COR-L47 (cell line): ENCODE measurements at places on chromosomes 6 and 20.

DNA sequence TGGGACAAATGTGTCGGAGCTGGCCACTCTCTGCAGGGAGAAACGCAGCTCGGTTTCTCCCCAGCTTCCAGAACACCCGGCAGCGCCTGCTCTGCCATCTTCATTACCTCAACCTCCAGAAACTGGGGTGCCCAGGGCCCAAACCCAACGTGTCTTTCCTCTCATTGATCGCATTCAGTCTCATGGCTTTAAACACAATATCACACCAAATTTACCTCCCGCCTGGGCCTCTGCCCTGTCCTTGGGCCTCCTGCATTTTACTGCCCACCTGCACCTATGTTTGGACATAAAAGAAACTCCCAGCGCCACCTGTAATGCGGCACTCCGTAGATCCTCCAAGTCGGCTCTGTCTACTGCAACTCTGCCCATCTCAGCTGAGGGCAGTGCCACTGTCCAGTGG, 22.2 kb downstream of the SERPINB6 start:
- DNase-seq, result no peak

- no peak for DNase-seq
These were observed 505.2 kb downstream of the CBLN4 start for GRCh38 chr20:55500130-55500529.

- DNase-seq, result peak; percentile 47
These were observed 534 bp downstream of the NANP start for GRCh38 chr20:25623225-25623735.

DNA sequence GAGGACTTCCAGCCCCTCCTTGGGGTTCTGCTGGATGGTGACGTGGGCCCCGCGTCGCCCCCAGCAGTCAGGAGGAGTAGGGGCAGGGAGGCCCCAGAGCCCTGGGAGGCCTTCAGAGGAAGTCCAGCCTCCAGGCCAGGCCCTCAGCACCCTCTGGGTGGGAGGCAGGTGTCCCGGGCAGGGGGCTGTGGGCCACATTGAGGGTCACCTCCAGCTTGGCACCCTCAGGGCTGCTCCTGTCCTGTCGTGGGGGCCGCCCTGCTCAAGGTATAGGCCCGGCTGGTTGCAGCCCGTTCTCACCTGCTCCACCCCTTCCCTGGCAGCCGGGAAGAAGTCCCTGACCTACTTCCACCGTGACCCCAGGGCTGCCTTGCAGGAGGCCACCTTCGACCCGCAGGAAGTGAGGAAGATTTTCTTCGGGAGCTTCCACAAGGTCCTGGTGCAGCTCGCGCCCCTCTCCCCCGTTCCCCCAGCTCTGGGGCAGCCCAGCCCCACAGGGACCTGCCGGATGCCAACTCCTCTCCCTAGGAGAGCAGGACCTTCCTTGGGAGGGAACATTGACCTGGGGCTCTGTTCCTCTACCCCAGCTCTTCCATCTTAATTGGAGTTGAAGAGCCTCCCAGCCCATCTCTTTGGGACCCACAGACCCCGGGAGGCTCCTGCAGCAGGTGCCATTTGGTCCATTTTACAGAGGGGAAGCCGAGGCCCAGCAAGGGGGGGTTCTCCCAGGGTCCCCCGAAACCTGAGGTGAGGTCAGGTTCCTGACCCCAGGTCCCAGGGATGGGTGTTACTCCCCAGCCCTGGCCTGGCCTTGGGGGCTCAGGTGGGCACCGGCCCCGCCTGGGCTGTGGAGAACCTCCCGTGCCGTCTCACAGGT, 26.4 kb downstream of the COL20A1 start:
- no peak for DNase-seq

DNA sequence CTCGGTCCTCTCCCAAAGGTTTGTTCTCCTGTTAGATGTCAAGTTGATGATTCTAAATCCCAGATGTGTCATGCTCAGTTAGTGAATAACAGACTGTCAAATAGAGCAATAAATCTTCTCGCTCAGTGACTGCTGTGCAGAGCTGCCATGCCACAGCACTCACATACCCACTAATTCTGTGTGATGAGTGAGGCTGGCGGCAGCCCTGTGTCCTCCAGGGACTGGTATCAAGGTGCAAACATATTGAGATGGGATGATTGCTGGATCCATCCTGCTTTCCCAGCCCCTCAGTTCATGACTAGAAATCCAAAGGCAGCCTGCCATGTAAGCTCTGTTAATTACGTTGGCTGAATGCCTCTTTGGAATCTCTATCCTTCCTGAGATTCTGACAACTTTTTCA, 103.9 kb downstream of the OLIG3 start:
- no peak for DNase-seq

DNA sequence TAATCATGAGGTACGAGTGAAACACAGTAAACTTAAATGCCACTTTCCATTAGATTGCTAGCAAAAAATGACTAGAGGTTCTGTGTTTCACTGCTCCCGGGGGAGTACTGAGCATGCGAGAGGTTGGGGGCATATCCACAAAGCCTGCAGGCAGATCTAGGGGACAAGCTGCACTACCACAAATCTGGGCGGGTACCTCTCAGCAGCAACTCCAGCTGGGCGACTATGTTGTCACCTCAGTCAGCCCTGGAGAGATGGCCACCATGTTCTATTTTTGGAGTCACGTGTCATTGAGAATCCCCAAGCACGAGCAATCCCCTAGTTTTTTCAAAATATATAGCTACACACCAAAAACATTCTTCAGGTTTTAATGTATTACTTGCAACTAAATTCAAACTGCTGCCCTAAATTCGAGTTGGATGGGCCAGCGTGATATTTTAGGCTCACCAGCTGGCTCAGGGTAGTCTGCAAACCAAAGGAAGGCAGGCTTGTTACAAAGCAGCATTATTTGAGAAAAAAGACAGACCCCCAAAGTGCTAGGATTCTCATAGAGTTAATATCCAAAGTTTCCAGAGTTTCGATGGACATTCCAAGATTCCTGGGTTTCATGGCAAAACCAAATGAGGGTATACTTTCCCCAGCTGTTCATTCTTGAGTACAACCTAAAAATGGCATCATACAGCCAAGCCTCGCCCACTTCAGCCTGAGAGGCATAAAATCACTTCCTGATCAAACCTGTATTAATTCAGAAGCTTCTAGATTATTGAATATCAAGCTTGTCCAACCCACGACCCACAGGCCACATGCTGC, 24.1 kb upstream of the MYLIP start:
- DNase-seq, result no peak

DNA sequence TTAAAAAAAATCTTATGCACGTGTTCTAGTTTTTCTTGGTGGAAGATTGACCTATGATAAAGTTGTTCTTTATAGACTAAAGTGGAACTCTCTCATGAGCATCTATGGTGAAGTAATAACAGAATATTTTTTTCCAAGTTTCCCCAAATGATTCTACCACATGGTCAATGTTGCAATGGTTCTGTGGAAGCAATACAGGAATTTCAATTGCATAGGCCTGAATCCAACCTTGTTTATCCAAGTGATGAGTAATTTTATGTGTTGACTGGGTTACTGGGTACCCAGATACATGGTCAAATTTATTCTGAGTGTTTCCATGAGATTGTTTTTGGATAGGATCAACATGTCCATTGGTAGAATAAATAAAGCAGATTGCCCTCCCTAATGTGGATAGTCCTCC, 581.5 kb downstream of the MMUT start:
- no peak for DNase-seq

DNA sequence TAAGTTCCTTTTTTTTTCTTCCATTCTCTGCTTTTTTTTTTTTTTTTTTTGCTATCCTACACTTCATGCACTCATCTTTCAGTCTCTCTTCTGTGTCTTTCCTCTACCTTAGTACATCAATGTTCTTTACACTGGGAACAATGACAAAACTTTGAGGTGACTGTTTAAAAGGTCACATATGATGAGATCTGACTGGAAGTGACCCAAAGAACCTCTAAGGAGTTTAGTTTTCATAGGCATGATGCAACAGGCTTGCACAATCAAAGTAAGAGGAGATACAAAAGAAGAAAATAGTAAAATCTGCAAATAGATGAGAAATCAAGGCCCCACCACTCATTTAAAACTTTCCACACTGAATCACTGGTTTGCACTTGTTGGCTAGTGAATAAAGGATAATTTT, 840.8 kb downstream of the TBC1D32 start:
- DNase-seq, result no peak

DNA sequence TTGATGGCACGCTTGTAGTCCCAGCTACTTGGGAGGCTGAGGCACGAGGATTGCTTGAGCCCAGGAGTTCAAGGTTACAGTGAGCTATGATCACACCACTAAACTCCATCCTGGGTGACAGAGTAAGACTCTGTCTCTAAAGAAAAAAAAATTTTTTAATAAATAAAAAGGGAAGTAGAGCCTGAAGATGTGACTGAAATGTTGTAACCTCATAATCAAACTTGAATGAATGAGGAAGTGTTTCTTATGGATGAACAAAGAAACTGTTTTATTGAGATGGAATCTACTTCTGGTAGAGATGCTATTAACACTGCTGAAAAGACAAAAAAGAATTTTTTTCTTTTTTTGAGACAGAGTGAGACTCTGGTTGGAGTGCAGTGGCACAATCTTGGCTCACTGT, 6.7 kb downstream of the MAK start:
- DNase-seq, result no peak

GRCh38 chr6:81861281-81861680, 108.8 kb upstream of the TENT5A start:
- DNase-seq, result no peak

DNA sequence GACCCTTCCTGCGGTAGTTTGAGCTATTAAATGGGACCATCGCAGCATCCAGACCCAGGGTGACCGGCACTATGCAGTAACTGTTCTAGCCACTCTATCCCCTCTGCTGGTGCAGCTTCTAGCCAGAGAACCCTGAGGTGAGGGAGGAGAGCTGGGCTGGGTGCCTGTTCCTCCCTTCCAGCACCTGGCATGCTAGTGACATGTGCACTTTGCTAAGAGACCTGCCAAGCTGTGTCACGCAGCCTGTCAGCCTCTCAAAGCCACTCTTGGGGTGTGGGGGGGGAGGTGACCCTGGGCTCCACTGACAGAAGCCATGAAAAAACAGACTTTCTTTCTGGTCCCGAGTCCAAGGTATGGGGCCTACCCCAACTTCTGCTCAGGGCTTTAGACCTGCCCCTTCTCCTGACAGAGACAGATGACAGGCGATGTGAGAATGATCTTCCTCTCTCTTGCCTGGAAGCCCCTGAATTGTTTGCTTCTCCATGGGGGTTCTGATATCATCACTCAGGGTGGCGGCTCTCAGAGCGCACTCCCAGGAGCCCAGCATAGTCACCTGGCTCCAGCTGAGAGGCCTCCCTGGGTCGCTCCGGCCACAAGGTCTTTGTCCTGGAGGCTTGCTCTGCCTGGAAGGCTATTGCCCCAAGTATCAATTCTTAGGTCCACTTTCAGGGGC, 47.2 kb upstream of the MLN start:
- DNase-seq, result peak; percentile 21

DNA sequence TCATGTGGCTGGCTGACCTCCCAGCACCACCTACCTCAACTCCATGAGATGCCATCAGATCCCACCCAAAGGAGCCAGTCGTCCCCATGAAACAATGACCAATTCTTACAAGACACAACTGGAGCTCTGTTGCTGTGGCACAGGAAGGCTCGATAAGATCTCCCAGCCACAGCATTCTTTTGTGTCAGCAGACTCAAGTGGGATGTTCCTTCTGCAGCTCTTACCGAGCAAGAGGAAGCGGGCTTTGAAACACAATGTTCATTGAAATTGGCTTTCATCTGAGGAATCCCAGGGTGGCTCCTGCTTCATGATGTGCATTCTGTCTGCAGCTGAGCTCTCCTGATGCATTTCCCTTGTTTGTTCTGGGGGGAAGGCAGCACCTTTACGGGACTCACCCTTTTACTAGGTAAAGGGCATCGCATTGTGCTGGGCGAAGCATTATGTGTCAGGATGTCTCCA, 222.0 kb upstream of the SGK1 start:
- DNase-seq, result no peak

DNA sequence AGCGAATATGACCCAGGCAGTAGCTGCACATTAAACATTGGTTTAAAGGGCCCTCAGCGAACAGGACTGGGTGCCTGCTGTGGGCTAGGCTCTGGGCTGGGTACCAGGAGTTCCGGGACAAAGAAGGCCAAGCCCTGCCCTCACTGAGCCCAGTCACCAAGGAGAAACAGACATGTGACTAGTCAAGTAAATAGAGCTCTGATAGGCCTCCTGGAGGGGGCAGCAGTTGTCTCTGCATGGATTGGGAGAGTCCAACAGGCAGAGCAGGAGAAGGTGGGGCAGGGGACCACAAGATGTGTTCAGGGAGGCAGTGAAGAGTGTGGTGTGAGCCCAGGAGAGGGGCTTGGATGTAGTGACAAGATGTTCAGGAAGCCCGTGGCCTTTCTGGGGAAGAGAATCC, 3.1 kb downstream of the HM13 start:
- peak; percentile 61 for DNase-seq

GRCh38 chr20:44966030-44966961, at the start of gene STK4:
STK4 (plus strand) TSS chr20:44966512; CDS start chr20:44966569, 57 bp downstream.
- DNase-seq, result peak; percentile 96

DNA sequence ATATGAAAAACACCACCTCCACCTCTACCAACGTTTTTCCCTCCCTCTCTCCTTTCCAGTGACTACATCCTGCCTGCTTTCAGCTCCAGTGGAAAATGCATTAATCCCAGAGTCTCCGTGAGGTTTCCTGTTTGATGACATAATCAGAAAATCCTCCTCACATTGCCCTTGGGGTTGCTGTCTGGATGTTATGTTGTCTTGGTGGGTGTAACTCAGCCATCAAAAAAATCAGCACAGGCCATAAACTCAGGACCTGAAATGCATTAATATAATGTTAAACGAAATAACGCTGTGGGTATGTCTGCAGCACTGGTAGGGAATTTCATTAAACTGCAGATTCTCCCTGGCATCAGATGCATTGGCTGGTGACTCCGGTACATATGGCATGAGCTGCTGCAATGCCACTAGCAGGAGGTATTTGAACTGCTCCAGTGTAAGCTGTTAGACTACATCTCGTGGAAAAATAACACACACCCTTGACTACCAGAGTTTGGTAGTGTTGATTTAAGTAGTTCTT, 297.8 kb downstream of the PRL start:
- no peak for DNase-seq

DNA sequence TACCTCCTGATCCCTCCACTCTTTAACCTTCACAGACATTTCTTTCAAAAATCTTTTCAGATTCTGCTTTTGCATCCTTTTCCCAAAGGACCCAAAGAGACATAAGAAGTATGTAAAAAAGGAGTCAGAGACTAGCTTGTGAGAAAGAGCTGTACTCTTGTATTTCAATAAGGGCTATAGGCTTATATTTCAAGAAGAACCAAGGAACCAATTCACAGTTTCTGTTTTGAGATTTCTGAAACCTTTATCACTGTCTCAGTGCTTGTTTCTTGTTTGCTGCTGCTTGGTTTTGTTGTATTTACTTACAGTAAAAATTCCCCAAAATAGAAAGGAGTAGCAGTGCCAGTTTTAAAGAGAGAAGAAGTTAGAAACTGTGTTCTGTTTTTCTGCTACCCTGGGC, 461.6 kb upstream of the ID4 start:
- no peak for DNase-seq

DNA sequence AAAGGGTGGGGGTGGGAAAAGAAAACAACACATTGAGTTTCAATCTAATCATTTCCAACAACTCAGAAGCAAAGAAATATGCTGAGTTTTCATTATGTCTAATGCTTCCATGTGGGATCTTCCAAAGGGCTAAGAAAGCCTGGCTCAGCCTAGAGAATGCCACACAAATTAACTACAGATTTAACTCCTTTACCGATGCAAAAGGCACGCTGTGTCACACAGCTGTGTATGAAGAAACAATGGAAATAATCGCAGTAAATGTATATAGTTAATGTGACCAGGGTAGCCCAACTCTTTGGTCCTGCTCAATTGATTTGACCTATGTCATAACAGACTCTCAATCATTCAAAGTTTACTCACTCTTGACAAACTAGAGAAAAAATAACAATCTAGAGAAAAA, 17.8 kb downstream of the B4GALT5 start:
- DNase-seq, result no peak
